ENCODE measurements at places on chromosomes 11 and 22.

DNA sequence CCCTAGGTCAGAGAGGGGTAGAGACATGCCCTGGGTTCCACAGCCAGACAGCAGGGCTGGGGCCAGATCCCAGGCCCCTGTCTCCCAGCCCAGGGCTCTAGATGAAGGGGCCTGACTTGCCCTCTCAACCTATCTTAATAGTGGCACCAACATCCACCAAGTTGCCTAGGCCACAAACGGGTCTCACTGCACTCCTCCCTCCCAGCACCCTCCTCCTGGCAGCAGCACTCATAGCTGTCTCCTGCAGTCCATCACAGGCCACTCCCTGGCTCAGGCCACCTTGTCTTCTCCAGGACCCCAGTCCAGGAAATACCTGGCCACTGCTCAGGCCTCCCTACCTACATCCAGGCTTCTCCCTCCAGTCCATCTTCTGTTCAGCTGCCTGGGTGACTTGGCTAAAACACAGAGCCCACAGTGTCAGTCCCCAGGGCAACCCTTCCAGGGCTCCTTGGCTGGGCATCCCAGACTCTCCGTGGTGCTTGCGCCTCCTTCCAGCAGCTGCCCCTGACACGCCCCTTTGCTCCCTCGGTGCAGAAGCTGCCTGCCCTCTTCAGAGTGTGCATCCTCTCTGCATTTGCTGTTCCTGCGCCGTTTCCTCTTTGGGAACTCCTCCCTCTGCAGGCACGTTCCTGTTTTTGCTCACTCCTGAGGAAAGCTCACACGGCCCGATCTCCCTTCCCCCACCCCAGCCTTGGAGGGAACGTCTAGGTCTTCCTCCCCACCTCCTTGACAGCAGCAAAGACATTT lies 40.5 kb downstream of the LRRC32 start:
- DNase-seq, result no peak

DNA sequence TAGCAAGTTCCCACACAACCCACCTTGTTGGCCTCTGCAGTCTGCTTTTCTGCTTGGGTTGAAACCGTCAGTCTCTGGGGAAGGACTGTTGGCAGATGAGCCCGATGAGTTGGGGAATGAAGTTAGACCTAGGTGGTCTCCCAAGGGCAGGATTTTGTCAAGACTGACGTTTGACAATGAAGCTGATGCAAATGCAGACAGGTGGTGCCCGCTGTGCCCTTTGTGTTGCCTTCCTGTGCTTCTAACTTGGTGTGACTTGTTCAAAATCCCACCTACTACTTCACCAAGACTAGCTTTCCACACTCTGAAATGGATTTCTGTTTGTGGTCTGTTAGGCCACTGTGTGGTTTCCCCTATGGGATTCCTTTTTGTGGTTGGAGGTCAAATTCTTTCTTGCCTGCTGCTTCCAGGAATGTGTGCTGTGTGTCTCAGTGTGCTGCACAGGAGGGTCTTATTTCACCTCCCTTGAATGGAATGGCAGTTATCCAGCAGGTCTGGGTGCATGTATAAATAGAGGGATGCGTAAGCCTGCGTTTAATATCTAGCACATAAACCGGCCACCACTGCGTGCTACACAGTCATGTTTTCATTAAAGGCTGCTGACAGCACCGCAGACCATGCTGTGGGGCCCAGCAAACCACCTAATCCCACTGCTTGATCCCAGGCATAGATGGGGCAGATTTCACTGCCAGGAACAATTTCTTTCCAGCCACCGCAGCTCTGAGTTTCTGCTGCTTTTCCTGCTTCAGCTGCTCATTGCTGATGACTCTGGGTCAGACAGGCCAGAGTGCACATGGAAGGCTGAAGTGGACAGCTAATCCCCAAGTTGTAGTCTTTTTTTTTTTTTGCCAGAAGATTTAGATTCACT lies 44.8 kb downstream of the ADAMTS8 start:
- peak; percentile 79 for DNase-seq

DNA sequence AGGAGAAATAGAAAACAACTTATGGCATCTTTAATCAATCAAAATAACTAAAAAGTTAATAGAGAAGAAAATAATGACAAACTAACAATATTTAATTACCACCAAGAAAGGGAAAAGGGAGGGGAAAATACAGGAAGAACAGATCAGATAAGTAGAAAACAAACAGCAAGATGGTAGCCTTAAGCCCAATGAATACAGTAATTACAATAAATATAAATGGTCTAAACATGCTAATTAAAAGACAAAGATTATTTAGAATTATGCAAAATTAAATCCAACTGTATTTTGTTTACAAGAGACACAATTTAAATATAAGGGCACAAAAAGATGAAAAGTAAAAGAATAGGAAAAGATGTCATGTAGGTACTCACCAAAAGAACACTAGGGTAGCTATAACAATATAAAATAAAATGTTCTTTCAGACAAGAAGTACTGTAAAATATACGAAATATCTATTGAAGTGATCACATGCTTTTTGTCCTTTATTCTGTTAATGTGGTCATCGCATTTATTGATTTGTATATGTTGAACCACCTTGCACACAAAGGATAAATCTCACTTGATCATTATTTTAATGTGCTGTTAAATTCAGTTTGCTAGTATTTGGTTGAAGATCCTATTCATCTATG lies 14.0 kb downstream of the C11orf65 start:
- no peak for DNase-seq

GRCh38 chr11:123578778-123579481 lies 75.5 kb downstream of the SCN3B start:
- DNase-seq, result no peak

- DNase-seq, result no peak
Observed at GRCh38 chr11:125274774-125275173, 110.2 kb downstream of the PKNOX2 start.

DNA sequence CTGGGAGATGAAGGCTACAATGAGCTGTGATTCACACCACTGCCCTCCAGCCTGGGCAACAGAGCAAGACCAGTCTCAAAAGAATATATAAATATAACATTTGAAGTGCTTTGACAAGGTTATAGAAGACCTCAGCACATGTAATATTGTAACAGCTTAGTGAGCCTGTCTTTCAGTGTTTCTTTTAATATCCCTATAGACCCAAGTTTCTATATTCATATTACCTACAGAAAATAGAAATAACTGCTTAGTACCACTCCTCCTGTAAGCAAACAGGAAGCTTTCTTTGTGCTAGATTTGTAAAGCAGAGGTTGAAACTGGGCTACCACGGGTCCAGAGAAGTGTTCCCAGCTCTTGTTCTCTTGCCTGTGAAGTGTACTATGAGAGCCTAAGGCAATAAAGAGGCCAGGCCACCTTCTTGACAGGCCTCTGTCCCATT lies 68.2 kb downstream of the PPP2R1B start:
- no peak for DNase-seq

GRCh38 chr22:29061773-29062172 lies at the start of gene C22orf31:
C22orf31 (minus strand) TSS chr22:29061831; CDS start chr22:29061792, 39 bp downstream.
- no peak for DNase-seq

GRCh38 chr22:25754527-25755202 lies 12.7 kb downstream of the MYO18B start:
- DNase-seq, result no peak

DNA sequence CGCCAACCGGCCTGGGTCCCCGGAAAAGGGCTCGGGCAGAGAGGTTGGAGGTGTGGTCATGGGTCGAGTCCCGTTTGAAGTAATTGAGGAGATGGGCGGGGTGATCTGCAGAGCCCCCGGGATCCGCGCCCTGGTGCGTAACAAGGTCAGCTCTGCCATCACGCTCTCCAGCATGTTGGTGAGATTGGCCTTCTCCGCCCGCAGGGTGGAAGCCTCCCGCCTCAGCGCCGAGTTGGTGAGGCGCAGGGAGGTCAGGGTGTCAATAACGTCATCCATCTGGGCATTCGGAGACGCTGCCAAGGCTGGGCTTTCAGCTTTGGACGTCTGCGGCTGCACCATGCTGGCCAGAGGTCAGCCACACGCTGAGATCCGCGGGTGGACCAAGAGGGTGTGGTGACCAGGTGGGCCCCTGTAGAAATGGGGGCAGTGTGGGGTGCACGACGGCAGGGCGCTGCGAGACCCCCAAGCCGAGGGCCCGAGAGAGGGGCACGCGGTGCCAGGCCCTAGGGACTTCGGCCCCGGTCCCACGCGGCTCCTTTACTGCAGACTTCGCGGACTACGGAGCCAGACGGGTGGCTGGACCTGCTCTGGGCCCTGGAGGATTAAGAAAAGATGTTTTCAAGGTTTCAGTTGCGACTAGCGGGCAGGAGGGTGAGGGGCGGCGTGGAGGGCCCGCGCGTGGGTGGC lies 672 bp downstream of the RTL6 start:
- peak; percentile 1 for DNase-seq

DNA sequence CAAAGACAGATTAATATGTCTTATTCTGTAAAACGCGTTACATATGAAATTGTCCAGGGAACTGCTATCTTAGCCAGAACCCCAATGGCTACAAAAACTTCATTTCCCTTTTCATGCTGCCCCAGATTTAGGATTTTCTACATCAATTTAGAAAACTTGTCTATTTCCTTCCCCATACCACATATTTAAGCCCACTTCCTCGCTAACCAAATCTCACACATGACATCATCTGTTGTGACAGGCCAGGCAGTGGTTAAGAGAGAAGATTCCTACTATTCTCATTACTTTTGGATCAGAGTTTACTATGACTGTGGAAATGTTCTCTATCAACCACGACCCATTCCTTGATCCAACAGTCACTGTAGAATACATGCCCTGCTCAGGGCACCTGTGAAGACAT lies 15.9 kb downstream of the CCDC82 start:
- no peak for DNase-seq

- no peak for DNase-seq
Observed at GRCh38 chr11:60767388-60767811, 10.7 kb downstream of the MS4A15 start.

DNA sequence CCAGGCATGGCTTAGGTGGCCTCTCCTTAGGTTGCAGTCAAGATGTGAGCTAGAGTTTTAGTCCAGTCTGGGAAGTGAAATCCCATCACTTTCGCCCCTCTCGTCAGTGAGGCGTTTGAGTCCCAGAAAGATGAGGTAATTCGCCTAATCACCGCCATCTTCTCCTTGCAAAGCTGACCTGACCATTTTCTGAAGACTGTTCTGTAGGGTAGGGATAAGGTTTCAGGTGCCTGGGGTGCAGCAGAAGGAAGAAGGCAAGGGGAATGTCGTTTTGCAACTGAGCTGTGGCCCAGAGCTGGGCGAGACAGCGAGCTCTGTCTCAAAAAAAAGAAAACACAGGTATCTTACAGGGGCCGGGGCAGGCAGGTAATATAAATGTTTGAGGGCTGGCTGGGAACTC lies 61.7 kb upstream of the CECR2 start:
- DNase-seq, result no peak

GRCh38 chr22:41725510-41726110 lies 26.3 kb downstream of the MEI1 start:
- no peak for DNase-seq

DNA sequence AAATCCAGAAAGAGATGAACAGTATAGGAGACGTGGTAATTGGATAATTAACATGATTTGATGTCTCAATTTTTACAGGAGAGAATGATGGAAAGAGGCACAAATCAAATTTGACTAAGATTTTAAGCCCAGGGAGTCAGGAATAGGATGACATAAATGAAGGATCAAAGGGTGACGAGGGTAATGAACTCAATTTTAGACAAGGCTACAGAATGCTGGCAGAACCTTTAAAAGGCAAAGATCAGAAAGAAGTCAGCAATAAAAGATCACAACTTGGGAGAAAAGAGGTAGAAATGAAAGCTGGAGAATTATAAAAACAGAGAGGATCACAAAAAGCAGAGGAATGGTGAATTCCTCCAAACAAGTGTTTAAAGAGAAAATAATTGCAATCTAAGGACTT lies 13.0 kb upstream of the OR8A1 start:
- no peak for DNase-seq

DNA sequence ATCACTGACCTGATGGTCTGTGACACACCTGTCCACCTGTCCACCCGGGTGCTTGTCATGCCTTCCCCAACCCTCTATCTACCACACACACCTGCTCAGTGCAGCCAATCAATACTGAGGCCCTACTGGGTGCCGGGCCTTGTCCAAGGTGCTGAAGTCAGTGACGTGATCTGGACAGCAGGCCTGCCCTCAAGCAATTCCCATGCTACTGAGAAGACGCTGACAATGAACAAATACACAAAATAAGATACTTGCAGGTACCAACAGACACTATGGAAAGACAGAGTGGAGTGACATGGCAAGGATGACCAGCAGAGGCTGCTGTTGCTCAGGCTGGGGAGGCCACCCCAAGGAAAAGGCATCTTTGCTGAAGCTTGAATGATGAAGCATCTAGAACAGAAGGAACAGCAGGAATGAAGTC lies 21.2 kb downstream of the PLAAT3 start:
- no peak for DNase-seq

GRCh38 chr11:85866137-85866827 lies 11.1 kb downstream of the CCDC83 start:
- no peak for DNase-seq

DNA sequence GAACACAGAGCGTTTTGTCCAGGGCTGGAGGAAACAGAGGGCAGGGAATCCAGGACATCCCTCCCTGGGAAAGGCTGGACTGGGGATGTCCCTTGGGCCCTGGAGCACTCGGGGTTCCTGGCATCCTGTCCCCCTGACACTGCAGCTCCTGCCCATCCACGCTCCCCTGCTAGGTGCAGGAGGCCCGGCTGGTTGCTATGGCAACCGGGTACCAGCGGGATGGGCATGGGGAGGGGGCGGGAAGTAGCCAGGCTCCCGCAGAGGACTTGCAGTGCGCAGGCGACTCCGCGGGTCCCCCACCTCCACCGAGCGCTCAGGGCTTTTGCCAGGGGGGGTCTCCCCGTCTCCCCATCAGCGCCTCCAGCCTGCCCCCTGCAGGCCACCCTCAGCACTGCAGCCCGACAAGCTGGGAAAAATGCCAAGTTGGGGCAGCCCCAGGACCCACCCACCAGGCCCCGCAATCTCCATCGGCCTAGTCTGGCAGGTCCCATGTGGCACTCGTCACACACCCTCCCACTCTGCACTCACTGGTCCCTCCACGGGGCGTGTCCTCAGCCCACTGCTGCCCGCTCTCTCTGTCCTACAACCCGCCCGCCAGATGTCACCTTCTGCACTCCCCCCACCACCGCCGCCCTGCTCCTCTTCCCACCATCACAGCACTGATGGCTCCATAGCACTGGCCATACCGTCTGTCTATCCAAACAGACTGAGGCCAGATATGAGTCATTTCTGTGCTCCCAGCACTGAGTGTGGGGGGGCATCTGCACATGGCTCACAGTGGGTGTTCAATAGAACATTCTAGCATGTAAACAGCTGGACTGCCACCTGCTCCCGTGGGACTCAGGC lies 31.5 kb downstream of the KIAA0930 start:
- DNase-seq, result peak; percentile 67

DNA sequence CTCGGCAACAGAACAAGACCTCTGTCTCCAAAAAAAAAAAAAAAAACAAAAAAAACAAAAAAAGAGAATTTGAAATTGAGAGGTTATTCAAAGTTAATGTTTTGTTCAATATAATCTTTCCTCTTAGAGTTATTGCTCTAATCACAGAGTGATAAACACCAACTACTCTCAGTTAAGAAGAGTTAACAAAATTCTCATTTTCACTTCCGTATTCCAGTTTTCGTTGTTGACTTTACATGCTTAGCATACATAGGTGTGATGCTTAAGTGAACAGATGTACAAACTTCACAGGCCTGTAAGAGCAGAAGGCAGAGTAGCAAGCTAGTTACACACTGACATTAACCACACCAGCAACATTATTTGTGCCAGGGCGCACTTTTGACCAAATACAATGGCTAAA lies 12.3 kb downstream of the EIF4ENIF1 start:
- no peak for DNase-seq

GRCh38 chr11:67117176-67117575 lies 1.9 kb upstream of the KDM2A start:
- no peak for DNase-seq

- no peak for DNase-seq
Observed at GRCh38 chr11:2212411-2213251, 41.0 kb upstream of the TH start.

GRCh38 chr22:37529652-37530345 lies 10.6 kb upstream of the CARD10 start:
- no peak for DNase-seq
